ENCODE measurements at places on chromosomes 3 and 15.

DNA sequence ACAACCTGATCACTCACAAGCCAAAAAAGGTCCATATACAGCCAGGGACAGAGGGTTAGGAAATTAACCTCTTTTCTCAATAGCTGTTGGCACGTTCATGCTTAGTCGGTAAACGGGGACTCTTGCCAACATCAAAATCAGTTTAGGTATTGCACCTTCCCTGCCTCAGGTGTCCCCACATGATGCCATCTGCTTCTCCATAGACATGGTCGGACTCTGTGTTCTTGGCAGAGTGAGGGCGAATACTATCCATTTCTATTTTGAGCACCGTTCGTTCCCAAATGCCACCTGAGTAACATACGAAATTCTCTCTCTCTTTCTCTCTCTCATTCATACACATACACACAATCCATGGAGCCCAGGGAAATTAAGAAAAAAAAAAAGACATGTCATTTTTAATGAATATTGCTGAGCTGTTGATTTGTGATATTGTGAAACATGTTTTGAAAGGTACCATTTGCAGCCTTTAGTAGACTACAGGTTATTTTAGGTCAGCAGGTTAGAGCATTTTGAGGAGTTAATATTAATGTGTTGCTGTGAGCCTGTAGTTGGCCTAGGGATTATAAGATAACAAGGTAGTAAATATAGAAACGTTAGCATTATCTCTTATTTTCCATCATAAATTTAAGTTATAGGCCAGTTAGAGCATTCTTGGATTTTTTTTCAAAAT is 78.5 kb downstream of the GHSR start:
- DNase-seq: no peak

DNA sequence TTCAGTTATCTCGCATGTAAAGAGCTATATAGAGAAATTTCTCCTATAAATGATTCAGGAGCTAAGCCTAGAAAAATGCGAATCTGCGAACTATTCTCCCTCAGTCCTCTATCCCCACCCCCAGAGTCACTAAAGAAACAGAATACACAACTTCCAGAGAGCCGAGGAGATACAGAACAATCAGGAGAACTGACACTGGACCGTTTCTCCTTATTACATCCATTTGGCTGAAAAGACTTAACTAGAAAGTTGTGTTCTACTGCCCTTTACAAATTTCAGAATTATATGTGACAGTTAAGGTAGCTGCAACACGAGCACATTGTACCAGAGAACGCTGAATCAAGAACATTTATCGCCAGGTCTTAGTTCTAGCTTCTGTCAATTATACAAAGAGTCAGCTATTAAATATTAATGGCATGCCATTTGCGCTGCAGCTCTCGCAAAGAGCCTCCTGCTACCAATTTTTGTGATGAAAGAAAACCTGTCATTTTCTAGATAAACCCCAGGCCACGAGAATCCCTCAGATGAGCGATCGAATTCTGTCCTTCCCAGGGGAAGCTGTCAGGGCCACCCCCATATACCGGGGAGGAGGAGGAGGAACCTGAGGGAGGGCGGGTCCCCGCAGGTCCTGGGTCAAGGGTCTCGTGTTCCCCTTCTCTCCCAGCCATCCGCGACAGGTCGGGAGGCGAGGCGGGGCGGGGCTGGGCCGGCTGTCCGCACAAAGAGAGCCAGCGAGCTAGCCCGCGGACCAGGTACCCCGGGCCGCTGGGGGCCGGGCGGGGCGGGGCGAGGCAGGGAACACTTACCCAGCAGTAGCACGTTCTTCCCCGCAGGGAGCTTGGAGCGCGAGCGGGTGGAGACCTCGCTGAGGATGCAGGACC is 878 bp downstream of the DYNC1LI1 start:
- DNase-seq: peak; percentile 33

DNA sequence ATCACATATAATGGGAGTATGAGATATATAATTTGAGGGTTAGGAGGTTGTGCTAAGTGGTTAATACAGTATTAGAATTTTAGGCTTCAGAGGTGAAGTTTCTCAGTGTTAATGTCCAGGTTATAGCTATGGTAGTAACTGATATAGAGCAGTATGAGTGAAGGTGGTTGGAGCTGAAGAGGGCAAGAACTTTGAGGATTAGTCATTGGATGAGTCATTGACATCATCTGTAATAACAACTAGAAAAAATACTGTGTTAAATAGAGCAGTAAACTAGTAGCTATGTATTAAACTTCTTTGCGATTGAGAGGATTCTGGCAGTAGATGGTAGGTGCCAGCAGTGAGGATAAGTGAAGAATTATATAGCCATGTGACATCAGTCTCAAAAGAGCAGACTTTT is 47.5 kb upstream of the EIF3J start:
- DNase-seq: no peak

GRCh38 chr3:147157631-147158030 is 248.7 kb downstream of the ZIC4 start:
- no peak for DNase-seq

DNA sequence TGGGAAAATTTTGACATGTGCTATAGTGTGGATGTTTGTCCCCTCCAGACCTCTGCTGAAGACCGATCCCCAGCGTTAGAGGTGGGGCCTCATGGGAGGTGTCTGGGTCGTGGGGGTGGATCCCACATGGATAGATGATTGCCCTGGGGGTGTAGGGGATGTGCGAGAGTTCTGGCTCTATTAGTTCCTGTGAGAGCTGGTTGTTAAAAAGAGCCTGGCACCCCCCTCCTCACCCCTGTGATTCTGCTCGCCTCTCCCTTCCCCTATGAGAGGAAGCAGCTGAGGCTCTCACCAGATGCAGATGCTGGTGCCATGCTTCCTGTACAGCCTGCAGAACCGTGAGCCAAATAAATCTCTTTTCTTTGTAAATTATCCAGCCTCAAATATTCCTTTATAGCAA is 67.4 kb downstream of the ATP10A start:
- no peak for DNase-seq

- no peak for DNase-seq
These were observed 45.2 kb upstream of the FILIP1L start for GRCh38 chr3:100159331-100160153.

- DNase-seq: no peak
These were observed 256.4 kb upstream of the ZNF385D start for GRCh38 chr3:22007368-22007767.

- no peak for DNase-seq
These were observed 4.7 kb downstream of the CEP152 start for GRCh38 chr15:48806151-48806550.

DNA sequence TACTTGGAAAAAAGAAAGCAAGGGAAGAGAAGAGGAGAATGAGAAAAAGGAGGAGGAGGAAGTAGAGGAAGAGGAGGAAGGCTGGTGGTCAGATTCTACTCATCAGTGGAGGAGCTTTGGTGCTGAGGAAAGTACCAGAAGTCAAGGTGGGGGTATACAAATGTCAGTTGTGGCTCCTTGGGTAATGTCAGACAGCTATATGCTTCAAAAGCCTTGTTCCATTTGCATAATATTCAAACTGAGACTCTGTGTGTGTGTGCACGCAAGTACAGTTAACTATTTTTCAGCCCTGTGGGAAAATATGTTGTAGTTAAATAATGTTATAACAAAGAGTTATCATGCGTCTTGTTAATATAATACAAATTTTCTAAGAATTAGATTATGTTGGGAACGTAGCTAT is 609.7 kb downstream of the PDCD6IP start:
- DNase-seq: no peak

GRCh38 chr15:62940755-62941361 is 101.7 kb upstream of the TPM1 start:
- no peak for DNase-seq
